ENCODE measurements at places on chromosomes 4 and X.

DNA sequence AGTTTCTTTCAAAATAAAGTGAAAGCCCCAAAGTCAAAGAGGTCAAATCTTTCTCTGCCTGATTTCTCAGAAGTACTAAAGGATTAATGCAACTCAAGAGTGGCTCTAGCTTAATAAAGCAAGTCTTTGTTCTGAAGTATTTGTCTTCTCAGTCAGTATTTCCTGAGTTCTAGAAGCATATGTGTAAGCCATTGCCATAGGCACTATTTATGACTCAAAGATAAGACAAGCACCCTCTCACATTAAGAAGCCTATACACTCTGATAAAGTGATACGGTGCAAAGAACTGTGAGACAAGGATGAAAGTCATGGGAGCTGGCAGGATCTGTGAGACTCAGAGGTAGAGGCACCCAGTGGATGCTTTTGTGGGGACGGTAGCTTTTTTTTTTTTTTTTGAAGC lies 60.9 kb downstream of the AASDH start:
- no peak for DNase-seq

- no peak for DNase-seq
These were observed 329.4 kb downstream of the HNRNPD start for GRCh38 chr4:82044141-82044993.

GRCh38 chr4:163251204-163251603 lies 81.2 kb downstream of the NPY1R start:
- no peak for DNase-seq

GRCh38 chr4:74057588-74057987 lies 19.1 kb upstream of the CXCL3 start:
- DNase-seq = no peak

DNA sequence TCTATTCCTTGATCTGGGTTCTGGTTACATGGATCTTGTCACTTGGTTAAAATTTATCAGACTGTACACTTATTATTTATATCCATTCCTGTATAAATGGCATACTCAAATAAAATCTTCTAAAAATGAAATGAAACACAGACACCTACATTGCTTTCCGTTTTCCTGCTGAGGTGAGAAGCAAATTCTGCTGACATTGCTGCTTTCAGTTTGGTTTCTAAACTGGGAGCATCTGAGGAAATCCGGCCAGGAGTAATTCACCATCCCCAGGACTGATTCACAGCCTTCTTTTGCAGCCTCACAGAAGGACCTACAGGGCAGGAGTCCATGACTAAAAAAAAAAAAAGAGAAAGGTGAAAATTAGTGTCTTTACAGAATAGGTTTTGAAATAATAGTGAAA lies 93.6 kb downstream of the CORIN start:
- no peak for DNase-seq

- no peak for DNase-seq
These were observed 986.4 kb downstream of the NLGN4X start for GRCh38 chrX:5242091-5242790.

DNA sequence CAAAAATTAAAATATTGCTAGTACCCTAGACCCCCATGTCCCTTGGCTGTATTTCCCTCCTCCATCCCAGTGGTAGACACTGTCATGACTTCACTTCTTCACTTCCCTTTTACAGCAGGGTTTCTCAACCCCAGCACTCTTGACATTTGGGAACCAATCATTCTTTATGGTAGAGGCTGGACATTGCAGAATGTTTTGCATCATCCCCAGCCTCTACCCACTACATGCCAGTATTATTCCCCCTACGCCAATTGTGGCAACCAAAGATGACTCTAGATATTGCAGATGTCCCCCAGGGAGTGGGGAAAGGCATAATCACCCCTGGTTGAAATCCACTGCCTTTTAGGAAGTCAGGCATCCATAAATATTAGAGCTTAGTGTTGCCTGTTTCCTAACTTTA lies 138.6 kb downstream of the AMELX start:
- no peak for DNase-seq

All from non-pigmented ciliary epithelial cell (primary cell).